ENCODE measurements at places on chromosomes 5 and 9. TPM values are rescaled to one million over a fixed set of nuclear protein-coding genes. Genes with fewer than 3 reads are reported as not detected.

SPAG8 gene
- 2.4 TPM for total RNA-seq

SOHLH1 gene
- total RNA-seq: not detected

TNIP1 gene
- total RNA-seq: 74.2 TPM

HARS2 gene
- total RNA-seq: 41.8 TPM

SNCAIP gene
- not detected for total RNA-seq

SKP1 gene
- 939 TPM for total RNA-seq

ZBED3 gene
- not detected for total RNA-seq

INSYN2B gene
- 7.8 TPM for total RNA-seq

ODF2 gene
- total RNA-seq: 46.9 TPM
